ENCODE measurements at places on chromosomes 6 and 20.

- DNase-seq, result no peak
Observed at GRCh38 chr6:149763866-149764265, 14.3 kb downstream of the PCMT1 start.

- DNase-seq, result no peak
Observed at GRCh38 chr20:38270869-38271605, 10.5 kb upstream of the KIAA1755 start.

DNA sequence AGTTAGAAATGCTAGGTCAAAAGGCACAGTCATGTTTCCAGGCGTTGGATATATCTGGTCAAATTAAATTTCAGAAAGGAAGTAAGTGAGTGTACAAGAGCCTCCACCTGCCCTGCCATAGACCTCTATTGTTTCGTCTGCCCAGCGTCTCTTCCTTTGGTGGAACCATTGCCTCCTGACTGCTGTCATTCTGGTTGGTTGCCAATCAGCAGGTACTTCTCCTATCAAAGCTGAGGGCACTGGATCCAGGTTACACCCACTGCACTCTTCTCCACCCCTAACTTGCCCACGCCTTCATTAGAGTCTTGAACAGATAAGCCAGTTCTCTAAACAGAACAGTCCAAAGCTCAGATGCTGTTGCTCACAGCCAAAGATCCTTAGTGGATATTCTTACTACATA is 2.6 kb upstream of the WFDC5 start:
- peak; percentile 6 for DNase-seq

DNA sequence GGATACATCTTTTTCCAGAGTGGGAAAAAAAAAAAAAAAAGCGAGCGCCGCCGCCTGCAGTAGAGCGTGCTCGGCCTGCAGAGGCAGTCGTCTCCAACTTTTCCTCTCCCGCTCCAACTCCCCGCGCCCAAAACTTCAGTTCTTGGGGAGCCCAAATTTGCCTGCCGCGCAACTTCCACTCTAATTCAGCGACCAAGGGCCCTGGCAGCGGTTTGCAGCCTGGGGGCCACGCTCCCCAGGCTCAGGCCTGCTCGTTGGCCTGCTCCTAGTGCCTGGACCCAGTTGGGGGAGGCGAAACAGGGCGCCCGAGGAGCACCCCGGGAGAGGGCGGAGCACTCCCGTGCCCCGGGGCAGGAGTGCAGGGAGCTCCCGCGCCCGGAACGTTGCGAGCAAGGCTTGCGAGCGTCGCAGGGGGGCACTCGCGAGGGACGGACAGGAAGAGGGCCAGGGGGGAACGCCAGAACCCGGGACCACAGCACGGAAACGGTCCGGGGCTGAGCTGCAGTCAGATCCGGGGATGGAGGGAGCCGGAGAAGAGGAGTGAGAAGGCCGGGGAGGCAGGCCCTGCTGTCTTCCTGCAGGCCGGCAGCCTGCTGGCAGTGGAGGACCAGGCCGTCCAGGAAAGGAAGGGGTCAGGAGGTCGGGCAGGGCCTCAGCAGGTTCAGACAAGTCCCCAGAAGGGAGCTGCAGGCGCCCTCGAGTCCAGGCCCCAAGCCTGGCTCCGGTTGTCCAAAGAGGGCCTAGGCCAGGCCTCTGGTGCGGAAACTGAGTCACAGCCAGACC is at the start of gene STX16:
Gene STX16, plus strand, starts transcription at position 508 of the 783 bp plus-strand sequence. CDS start 724 bp downstream, outside the sequence.
- DNase-seq, result peak; percentile 77

DNA sequence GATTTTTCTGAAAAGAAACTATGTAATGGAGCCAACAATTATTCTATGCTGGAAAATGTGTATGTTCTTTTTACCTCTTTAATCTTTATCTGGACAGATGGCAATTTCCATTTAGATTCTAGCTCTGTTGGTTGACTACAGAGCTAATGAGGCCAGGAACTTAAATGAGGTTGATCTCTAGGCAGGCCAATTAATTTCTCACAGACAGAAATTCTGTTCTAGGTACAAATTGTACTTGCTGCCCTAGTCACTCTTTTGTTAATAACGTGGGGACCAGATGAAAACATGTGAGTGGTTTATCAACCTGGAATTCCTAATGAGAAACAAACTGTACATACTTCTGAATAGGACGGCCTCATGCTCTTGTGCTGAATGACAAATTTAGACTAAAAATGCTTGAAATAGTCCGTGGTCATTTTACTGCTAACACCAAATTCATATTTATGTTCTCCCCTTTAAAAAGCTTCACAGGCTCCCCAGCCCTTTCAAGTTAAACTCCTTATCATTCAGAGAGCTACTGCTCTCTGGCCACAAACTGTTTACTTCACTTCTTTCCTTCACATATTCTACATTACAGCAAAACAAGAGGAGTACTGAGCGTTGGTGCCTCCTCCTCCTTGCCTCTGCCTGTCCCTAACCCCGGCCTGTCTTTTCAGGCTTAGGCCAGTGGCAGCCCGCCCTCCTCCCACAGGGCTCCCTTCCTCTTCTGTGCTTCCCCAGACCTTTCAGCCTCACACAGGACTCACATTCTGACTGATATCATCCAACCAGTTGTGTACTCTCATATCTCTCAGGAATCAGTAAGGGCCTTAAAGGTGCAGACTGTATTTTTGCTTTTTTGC is 41.4 kb downstream of the DTNBP1 start:
- no peak for DNase-seq

GRCh38 chr6:136144251-136145023 is 105.7 kb downstream of the MTFR2 start:
- DNase-seq, result no peak

GRCh38 chr6:54929245-54929909 is 82.8 kb downstream of the FAM83B start:
- no peak for DNase-seq

DNA sequence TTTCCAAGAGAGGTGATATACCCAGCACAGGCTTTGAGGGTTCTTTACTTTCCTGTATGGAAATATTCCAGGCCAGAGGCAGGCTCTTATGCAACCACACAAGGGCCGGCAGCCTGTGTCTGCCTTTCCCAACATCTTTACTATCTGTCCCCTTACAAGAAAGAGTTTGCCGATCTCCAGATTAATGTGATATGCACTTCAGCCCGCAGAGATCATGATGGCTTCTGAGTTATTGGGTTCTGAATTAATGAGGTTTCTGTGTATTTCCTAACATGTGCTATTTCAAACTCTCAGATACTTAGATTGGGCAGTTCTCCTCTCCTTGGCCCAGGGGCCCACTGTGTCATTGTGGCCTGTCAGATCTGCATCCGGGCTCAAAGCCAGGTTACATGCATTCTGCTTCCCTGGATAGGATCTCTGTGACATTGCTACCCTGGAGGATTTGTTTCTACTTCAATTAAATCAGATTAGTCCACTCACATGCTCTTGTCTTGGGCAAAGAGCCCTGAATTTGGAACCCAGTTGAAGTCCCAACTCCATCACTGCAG is 56.6 kb downstream of the TGM2 start:
- DNase-seq, result no peak

- DNase-seq, result no peak
Observed at GRCh38 chr20:10595985-10596384, 77.8 kb downstream of the JAG1 start.

DNA sequence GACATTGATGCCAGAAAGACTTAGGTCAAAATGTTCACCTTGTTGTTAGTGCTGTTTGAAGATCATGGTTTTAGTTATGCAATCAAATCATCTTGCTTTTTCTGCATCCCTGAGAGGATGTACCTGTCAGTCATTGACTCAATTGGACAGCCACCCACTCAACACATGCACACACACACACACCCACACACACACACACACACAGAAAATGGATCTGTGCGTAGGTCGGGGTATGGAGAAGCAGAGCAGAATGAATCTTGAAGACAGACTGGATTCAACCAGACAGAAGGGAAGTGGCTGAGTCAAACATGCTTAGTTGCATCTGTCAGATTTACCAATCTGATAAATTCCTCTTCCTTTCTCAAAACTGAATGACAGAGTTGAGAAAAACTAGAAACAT is 19.1 kb upstream of the ZSCAN23 start:
- DNase-seq, result no peak

DNA sequence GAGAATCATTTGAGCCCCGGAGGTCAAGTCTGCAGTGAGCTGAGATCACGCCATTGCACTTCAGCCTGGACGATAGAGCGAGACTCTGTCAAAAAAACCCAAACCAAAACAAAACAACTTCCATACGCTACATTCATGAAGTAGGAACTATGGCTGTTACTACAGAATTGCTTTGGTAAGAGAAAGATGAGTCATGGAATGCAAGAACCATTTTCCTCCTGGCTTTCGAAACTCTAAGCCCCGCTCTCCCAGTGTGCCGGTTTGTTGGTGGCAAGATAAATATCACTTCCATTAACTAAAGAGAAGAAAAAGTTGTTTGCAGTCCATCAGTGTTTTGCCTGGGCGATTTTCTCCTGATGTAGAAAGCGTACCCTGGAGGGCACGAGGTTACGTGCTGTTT is 61.3 kb downstream of the ZDHHC14 start:
- DNase-seq, result no peak

All from DMS153 (cell line).